OCI-M1 (cell line): ENCODE measurements at places on chromosomes 7 and 10.

DNA sequence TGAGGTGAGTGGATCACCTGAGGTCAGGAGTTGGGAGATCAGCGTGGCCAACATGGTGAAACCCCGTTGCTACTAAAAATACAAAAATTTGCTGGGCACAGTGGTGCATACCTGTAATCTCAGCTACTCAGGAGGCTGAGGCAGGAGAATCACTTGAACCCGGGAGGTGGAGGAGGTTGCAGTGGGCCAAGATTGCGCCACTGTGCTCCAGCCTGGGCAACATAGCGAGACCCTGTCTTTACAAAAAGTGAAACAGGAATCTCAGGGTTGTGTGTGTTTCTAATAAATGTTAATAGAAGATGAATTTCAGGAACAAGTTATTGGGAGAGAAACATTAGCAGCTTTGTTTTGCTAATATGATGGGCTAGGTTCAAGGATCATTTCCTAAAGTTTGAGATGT, 19.9 kb downstream of the PPP2R2D start:
- DNase-seq, result no peak

GRCh38 chr10:89158446-89158845, 48.7 kb downstream of the CH25H start:
- DNase-seq, result no peak

GRCh38 chr7:151384776-151385625, 24.8 kb downstream of the WDR86 start:
- DNase-seq, result no peak

GRCh38 chr10:20955355-20955893, 58.3 kb upstream of the NEBL start:
- peak; percentile 45 for DNase-seq
